Tibial artery (tissue), 4 donors: ENCODE measurements at places on chromosomes 1 and 21.

GRCh38 chr1:167617153-167618147, 12.6 kb upstream of the RCSD1 start:
- peak; percentile 69 for DNase-seq

DNA sequence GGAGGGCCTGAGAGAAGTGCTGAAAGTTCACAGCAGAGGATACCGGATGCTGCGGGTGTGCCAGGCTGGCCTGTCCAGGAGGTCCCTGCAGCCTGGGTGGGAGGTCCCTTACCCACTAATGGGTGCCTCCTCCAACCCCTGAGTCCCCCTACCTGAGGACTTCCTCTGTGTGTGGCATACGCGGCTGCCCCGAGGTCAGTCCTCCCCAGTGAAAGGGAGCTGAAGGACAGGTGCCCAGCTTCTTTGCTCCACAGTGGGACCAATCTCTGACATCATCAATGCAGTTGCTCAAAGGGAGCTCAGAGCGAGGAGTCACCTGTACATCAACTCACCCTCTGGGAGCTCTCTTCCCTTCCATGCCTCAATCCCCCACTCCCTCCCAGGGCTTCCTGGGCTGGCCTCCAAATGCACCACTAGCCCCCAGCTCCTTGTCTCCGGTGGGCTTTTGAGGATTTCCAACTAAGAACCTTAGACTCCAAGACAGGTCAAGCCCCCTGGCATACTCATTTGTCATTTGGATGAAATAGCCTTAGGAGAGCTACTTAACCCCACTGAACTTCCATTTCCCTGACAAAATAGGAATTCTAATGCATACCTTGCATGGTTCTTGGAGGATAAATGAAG, 53.9 kb downstream of the PDE9A start:
- no peak for DNase-seq

- DNase-seq: no peak
Observed at GRCh38 chr1:119371815-119372214, 3.2 kb downstream of the HAO2 start.

DNA sequence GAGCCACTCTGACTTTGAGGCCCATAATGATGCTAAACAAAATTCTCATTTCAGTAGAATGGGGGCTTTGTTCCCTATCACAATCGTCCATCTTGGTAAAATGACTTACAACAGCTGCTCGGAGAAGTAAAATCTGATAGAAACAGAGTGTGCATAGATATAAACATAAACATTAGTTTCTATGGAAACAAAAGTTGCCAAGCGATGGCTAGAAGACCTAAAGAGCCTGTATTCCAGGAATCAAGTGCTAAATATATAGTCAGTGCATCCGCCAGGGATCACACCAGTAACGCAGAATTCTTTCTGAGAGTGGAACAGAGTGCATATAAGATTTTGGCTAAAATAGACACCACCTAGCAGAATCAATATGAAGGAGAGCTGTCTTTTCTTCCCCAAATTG, 91.2 kb upstream of the KAZN start:
- DNase-seq: no peak

GRCh38 chr1:41530411-41530810, 45.9 kb upstream of the EDN2 start:
- peak; percentile 2 for DNase-seq

DNA sequence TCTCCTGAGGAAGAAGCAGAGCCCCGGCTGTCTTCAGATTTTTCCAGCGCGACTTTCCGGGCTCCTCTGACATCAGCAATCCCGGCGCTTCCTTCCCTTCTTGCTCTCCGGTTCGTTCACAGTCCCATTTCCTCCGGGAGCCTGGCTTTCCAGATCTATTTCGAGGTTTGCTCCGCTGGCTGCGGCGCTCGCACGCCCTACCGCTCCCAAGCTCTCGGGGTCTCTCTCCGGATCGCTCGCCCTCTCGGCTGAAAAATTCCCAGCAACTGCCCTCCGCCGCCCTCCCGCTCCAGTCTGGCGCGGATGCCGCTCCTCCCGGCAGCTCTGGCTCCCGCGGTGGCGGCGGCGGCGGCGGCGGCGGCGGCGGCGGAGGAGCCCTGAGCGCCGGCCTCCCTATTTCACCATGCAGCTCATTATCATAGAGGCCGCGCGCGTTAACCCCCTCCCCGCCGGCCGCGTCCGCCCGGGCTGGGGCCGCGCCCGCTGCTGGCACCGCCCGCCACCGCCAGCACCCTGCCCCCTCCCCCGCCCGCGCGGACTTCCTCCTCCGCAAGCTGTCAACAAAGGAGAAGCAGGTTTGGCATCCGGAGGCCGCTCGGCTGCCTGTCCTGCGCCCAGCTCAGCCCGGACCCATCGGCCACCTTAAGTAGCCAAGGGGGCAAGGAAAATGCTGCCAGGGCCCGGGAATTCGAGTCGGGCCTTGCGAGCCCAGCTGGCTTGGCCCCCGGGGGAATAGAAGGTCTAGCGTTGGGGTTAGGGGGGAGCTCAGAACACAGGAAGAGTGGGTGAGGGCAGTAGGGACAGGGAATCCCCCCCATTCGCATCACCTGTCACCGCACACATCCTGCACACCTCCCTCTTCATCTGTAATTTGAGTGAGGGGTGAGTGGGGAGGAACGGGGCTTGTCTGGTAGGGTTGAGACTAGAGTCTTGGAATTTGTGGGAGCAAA, at the start of gene PLXNA2:
Gene PLXNA2 (minus strand): TSS at position 418 of the 950 bp plus-strand sequence. CDS start 26,462 bp downstream, outside the sequence.
- peak; percentile 77 for DNase-seq

GRCh38 chr1:30192969-30193630, 530.3 kb downstream of the MATN1 start:
- DNase-seq: no peak

DNA sequence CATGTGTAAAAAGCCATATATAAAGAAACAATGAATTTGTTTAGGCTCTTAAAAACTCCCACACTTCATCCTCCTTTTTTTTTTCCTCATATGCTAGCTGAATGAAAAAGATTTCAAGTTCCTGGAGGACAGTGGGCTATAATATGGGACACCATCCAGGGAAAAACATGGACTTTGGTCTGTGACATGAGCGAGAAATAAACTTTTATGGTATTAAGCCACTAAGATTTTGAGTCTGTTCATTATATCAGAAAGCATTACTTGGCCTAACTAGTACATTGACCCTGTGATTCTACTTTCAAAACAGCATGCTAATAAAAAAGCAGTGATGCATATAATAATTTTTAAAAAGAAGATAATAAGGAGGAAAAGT, 392.3 kb upstream of the CAMK1G start:
- no peak for DNase-seq

GRCh38 chr1:156434989-156435544, 65.5 kb downstream of the MEF2D start:
- DNase-seq: no peak

- no peak for DNase-seq
Observed at GRCh38 chr1:94468708-94469107, 50.5 kb downstream of the ABCD3 start.

GRCh38 chr1:245901037-245901436, 606.0 kb downstream of the SMYD3 start:
- no peak for DNase-seq

DNA sequence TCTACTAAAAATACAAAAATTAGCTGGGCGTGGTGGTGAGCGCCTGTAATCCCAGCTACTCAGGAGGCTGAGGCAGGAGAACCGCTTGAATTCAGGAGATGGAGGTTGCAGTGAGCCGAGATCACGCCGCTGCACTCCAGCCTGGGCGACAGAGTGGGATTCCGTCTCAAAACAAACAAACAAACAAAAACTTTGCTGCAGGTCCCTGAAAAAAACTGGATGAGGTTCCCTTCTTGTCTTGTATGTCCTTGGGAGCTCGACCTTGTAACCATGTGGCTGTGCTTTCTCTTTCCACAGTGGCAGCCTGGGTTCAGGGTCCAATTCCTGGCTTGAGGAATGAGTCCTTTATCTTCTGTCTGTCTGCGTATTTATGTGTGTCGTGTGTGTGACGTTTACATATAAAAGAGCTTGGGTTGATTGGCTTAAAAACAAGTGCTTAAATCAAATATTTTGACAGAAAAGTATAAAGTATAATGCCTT, 18.0 kb upstream of the COX20 start:
- no peak for DNase-seq
